ENCODE measurements at places on chromosomes 2 and 18.

DNA sequence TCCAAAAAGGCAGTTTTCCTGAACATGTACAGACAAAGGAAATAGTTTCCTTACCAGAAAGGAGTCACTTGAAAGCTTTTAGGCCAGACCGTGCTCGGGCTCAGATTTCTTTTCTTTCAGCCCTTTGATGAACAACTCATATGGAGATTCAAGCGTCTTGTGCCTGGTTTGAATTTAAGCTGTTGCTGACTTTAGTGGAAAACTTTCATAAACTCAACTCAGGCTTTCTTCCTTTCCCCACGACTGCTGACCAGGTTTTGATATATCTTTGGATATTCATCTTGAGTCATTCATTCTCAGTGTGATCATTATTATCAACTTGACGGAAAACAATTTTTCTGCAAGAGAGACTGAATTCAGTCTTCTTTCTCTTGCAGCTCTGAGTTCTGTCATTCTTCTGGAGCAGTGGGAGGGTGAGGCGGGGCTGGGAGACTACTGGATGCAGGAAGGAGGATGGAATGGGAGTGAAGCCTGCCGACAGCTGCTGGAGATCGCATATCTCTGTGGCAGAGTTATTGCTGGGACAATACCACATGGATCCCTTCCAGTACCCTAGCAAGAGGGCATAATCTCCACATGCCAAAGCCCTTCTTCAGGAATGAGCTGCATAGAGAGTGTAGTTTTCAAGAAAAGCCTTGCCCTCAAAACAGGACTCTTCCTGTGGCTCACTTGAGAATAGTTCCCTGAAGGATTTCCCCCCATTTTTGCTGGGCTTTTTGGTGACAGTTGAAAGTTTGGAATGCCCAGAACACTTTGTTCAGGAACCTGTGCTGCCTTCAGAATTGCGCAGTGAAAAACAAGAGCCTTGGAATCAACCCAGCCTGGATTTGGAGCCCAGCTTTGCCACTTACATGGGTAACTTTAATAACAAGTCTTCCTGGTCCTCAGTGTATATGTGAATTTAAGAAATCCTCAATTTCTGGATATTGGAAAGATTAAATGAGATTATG is 364.4 kb downstream of the ZNF521 start:
- DNase-seq = no peak

GRCh38 chr2:98134172-98135005 is 47.4 kb downstream of the VWA3B start:
- peak; percentile 84 for DNase-seq

GRCh38 chr2:154488801-154489200 is 209.7 kb upstream of the KCNJ3 start:
- no peak for DNase-seq

- DNase-seq = no peak
Observed at GRCh38 chr18:46809145-46809544, 52.3 kb upstream of the ST8SIA5 start.

- DNase-seq = no peak
Observed at GRCh38 chr2:221262651-221263050, 309.5 kb downstream of the EPHA4 start.

GRCh38 chr18:43159086-43159770 is 43.7 kb upstream of the RIT2 start:
- no peak for DNase-seq

- DNase-seq = no peak
Observed at GRCh38 chr18:26051843-26052242, 38.6 kb downstream of the SS18 start.

GRCh38 chr2:34105006-34105767 is 506.1 kb upstream of the FAM98A start:
- DNase-seq = no peak

GRCh38 chr2:227058888-227059399 is 105.1 kb downstream of the COL4A4 start:
- no peak for DNase-seq

GRCh38 chr2:6865346-6866274 is at the start of gene CMPK2:
TSS of gene CMPK2 (minus strand) at chr2:6865907. CDS start at chr2:6865696, 211 bp downstream.
- DNase-seq = peak; percentile 66

DNA sequence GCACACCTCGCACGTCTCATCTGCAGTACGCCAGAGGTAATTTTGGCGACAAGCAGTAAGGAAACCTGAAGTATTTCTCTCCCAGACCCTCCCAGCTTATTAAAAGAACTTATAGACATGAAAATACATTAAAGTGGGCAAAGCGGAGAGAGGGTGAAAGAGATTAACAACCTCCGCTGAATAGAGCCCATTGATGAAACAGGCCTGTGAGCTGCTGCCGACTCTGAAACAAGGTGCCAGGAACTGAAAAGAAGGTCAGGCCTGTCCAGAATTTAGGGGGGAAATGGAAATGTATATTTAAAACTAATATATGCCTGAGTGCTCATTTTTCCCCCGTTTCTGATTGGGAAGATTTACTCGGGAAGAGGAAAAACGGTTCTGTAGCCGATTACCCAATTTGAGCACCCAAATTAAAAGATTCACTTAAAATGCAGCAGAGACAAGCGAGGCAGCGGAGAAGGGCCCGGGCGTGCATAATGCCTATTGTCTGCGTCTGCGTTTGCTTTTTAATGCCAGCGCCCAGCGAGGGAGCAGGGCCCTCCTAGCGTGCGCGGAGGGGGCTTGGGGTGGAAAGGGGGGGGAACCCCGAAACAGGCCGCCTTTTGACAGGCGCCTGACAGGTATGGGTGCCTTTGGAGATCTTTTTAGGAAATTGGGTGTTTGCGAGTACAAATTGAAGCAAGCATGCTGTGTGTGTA is 316.2 kb downstream of the GBX2 start:
- DNase-seq = no peak

DNA sequence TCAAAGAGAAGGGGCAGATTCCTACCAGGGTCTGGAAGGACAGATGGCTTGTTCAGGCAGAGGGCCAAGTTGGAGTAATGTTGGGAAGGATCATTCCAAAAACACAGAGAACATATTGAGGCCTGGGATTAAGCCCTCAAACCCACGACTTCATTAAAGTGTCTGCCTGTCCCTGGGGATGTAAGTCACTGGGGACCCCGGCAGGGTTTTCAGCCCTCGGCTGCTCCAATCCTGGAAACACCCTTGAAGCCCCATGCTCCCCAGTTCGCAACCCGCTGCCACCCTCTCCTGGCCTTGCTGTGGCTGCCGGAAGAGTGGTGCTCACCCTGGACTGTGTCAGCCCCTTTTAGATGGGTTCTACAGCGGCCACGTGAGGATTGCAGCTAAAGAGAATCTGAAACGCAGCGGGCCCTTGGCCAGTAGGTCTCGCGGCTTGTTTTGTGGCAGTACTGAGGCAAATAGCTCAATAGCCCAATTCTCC is 79.9 kb downstream of the EPAS1 start:
- DNase-seq = no peak

DNA sequence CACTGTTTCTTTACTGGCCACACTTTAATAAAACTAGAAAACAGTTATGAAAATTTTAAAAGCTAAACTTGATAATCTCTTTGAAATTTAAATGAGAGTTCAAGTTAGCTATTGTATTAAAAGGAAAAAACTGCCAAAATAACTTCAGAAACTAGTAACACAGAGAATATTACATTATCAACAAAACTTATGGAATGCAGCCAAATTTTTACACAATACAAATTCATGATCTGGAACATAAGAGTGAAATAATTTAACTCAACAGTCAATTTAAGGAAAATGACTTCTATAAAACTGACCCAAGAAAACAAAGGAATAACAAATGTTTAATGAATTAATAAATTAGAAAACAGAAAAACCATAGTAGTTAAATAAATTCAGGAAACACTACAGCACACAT is 65.0 kb downstream of the TCF4 start:
- no peak for DNase-seq

GRCh38 chr2:224308272-224308911 is 93.5 kb downstream of the FAM124B start:
- no peak for DNase-seq

DNA sequence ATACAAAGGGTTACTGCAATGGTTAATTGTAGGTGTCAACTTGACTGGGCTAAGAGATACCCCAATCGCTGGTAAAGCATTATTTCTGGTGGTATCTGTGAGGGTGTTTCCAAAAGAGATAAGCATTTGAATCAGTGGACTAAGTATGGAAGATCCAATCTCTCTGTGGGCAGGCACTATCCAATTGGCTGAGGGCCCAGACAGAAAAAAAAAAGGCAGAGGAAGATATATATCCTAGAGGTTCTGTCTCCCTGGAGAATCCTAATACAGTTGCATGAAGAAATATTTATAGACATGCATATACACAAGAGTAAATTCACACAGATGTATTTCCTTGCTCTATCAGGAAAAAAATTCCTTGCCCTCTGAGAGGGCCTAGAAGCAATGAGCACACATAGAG is 43.9 kb downstream of the TBC1D8 start:
- no peak for DNase-seq

- no peak for DNase-seq
Observed at GRCh38 chr2:7703543-7704144, 786.4 kb downstream of the RNF144A start.

DNA sequence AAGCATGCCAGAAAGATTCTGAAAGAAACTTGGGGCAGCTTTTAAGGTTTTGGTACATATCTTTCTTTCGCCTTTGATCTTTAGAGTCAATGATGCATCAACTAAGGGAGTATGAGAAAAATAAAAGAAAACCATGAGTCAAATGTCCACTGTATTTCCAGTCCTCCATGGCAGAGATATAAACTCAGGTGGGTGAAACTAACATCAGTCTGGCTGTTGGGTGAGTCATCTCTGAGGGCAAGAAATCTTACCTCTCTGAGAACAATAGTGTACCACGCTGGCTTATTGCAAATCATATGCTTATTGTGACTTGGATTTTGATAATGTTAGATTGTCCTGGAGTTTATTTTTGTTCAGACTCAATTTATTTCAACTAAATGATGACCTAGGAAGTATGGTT is 521.0 kb downstream of the PLCL1 start:
- DNase-seq = no peak

- no peak for DNase-seq
Observed at GRCh38 chr18:26175481-26175880, 41.8 kb downstream of the PSMA8 start.

DNA sequence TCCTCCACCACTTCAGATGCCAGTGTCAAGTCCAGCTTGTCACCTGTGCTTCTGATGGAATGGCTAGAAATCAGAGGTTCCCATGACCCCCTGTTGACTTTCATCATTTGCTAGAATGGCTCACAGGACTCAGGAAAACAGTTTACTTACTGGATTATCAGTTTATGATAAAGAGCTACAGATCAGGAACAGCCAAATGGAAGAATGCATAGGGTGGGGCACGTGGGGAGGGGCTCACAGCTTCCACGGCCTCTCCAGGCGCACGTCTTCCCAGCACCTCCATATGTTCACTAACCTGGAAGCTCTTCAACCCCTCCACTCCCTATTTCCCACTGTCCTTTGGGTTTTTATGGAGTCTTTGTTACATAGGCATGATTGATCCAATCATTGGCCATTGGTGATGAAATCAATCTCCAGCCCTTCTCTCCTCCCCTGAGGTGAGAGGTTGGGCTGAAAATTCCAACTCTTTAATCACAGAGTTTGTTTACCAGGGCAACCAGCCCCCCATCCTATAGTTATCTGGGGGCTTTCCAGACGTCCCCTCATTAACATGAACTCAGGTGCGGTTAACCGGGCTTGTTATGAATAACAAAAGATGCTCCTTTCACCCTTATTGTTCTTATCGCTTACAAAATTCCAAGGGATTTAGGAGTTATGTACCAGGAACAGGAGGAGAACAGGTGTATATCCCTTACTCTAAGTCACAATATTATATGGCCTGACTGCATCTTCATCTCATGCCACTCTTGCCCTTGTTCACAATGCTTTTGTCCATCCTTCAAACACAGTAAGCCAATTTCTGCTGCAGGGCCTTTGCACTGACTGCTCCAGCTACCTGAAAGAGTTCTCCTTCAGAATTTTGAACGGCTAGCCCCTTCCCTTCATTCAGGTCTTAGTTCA is 35.2 kb downstream of the ANXA4 start:
- no peak for DNase-seq

DNA sequence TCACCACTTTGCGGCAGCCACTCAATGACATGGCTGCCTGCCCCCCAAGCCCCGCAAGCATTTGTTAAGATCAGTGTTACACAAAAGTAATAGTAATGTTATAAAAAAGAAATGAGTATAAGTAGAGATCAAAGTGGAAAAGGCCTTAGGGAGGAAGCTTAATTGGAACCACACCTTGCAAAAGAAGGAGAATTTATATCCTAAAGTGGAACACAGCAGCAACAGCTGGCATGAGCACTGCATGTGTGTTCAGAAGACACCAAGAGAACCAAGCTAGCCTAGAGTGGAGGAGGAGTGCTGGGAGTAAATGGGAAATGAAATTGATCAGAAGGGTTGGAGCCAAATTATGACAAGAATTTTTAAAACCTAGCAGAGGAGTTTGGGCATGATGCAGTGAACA is 73.1 kb upstream of the STK17B start:
- no peak for DNase-seq

GRCh38 chr2:17821535-17822444 is 5.5 kb downstream of the MSGN1 start:
- DNase-seq = no peak

GRCh38 chr18:52588931-52589330 is 248.9 kb downstream of the DCC start:
- no peak for DNase-seq

DNA sequence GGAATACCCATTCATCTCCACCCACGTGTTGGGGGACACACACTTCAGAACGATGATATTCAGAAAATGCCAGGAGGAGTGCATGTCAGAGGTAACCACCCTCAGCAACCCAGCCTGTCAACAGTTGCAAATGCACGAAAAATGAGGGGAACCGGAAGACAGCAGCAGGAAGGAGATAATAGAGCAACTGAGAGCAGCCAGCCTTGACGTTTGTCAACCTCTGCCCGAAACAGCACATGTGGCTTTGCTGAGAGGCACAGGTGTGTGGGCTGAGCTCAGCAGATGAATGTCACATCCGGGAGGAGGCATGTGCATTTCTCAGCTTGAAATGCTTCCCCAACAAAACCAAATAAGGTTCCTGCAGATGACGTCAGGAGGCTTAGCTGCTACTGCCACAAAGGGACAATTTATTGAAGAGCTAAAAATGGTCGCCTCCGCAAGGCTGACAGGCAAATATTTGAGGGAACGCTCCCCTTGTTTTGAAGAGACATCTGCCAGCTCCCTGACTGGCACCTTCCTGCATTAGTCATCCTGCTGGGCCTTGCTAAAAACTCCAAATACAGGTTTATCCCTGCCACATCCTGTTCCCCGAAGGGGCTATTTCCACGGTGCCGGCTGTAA is 419.0 kb downstream of the NBAS start:
- peak; percentile 80 for DNase-seq

DNA sequence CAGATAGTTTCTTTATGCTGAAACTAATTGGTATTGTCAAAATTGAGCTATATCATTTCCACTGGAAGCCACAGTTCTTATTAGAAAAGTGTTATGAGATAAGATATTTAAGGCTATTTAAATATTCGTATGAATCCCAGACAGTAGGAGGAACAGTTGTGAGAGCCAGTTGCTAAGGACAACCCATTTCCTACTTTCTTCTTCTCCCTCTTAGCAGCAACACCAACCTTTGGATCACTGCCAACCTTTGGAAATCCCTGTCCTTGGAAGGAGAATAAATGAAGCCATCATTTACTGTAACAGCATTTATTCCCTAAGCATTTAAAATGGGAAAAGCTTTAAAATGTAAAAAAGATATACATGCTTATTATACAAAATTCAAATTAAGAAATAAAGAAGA is 85.8 kb downstream of the PLCL1 start:
- no peak for DNase-seq
